ENCODE measurements at places on chromosomes 4 and X.

DNA sequence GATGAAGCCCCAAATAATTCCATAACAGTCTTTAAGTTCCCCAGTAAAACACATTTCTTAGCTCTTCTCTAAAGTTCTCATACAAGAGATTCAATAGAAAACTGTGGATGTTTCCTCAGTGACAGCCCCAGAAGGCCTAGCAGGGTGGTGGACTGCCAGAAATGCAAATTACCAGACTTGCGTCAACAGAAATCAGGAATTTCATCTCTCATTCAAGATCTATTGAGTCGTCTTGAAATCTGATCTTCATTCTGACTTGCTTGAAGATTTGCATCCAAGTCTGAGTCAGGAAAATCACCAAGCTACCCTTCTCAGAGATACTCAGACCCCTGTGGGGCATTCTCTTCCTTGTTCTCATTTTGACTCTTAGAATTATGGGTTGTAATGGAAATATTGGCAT is 68.9 kb upstream of the NDP start:
- no peak for DNase-seq

DNA sequence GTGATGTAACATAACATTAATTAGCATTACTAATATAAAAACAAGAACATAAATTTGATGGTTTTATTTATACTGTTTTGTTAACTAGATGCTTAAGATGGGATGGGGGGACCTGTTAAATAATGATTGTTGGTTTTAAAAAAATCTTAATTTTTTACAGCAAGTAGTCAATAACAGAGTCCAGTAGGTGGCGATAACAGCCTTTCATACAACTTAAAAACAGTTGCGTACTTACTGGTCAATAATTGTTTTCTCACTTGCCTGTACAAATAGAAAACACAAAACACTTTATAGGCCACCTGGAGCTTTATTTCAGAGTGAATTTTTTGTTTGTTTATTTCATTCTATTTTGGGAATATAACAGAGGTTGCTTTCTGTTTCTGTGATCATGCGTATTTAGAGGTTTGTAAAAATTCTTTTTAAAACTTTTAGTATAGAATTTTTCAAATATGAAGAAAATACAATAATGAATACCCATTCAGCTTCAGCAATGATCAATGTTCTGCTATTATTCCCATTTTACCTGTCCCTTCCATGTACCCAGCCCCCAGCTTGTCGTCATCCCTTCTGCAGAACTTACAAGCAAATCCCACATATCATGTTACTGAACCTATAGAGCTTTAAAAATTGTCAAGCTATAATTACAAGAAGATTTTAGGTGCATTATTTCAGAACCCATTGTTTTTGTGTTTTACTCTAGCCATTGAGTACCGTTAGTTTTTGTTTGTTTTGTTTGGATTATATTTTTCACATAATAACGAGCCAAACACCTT is 97.1 kb downstream of the MRPL1 start:
- DNase-seq, result peak; percentile 23

DNA sequence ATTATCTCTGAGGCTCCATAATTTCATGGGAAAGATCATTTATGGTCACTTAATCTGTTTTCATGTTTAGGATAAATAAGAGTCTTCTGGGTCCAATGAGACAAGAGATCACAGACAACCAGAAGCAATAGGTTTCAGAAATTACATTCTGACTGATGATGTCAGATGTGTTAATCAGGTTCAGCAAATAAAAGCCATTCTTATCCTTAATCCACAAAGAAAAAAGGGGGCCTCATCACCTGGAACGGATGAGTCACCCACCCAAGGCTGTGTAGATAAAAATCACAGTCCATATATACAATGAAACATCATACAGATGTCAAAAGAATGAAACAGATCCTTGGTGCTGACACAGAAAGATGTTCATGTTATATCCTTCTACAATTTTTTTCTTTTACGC is 36.6 kb downstream of the SYTL4 start:
- DNase-seq, result no peak

GRCh38 chrX:155070975-155071693 is at the start of the genes BRCC3, CMC4 and MTCP1:
Gene BRCC3, plus strand, starts transcription at chrX:155071508. Its CDS starts 20 bp downstream, at chrX:155071528.
Gene CMC4, minus strand, starts transcription at chrX:155071136. Its CDS starts 7,113 bp downstream, at chrX:155064023.
Gene MTCP1, minus strand, starts transcription at chrX:155071136. Its CDS starts 5,126 bp downstream, at chrX:155066010.
- DNase-seq, result no peak

GRCh38 chr4:36794716-36795115 is 449.8 kb upstream of the NWD2 start:
- DNase-seq, result no peak

DNA sequence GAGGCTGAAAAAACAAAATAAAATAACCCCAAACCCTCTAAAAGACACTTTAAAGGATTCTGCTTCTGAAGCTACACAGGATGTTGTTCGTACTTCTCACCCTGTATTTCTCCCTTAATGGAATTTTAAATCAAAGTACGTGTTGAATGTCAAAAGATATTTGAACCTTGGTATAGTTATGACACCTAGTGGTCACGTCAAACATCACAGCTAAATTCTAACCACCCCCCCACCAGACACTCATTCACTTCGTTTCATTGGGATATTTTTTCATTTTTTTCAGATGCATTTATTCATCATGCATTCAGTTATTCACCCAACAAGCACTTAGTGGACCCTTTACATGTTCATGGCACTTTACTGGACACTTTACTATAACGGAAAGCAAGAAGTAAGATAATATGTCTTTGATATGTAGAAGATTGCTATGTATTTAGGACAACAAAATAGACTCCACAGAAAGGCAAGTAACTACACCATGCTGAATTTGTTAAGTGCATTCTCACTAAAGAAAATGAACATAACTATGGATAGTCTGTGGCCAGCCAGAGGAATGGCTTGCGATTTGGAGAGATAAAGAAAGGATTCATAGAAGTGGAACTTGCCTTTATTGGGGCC is 62.5 kb upstream of the GPR174 start:
- DNase-seq, result no peak

- DNase-seq, result no peak
Measured at GRCh38 chr4:155383541-155383940, 6.8 kb upstream of the MAP9 start.

DNA sequence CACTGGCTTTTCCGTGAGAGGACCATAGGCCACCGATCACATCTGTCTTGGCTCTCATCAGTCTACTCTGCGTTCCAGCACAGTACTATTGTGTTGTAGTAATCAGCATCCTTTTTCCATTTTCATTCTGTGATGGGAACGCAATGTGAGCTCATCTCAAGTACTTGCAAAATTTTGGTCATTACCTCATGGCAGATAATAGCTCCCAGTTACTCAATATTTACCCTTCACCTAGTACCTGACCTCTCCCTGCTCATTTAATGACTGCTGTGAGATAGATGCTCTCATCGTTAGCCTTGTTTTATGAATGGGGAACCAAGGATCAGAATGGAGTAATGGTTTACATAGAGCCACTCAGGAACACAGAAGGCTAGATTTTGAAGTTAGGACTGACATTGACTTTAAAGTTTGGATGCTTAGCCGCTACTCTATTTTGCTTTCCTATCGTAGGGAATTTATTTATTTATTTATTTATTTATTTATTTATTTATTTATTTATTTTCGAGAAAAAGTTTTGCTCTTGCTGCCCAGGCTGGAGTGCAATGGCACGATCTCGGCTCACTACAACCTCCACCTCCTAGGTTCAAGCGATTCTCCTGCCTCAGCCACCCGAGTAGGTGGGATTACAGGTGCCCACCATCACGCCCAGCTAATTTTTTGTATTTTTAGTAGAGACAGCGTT is 6.5 kb upstream of the GPR101 start:
- DNase-seq, result no peak

- DNase-seq, result no peak
Measured at GRCh38 chr4:12846368-12846767, 637.8 kb downstream of the RAB28 start.

DNA sequence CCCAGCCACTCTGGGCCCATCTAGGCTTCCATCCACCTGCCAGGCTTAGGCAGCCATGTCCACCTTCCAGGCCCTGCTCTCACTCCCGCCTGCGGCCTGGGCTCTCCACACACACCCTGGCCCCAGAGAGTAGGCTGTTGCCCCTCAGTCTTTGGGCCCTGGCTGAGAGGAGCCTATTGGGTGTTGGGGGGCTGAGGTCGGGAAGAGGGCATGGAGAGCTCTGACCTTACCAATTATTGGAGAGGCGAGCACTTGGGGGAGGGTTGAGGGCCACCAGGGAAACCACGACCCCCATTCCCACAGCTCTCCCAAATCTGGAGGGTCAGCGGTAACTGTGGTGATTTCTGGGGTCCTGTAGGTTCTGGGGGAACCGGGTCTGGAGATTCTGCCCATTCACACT is 38.2 kb downstream of the HTRA3 start:
- no peak for DNase-seq

Data from foreskin keratinocyte (primary cell).